CD4-positive, alpha-beta memory T cell (primary cell): ENCODE measurements at places on chromosomes 6 and 20. TPM values are rescaled to one million over a fixed set of nuclear protein-coding genes. Genes with fewer than 3 reads are reported as not detected.

DNA sequence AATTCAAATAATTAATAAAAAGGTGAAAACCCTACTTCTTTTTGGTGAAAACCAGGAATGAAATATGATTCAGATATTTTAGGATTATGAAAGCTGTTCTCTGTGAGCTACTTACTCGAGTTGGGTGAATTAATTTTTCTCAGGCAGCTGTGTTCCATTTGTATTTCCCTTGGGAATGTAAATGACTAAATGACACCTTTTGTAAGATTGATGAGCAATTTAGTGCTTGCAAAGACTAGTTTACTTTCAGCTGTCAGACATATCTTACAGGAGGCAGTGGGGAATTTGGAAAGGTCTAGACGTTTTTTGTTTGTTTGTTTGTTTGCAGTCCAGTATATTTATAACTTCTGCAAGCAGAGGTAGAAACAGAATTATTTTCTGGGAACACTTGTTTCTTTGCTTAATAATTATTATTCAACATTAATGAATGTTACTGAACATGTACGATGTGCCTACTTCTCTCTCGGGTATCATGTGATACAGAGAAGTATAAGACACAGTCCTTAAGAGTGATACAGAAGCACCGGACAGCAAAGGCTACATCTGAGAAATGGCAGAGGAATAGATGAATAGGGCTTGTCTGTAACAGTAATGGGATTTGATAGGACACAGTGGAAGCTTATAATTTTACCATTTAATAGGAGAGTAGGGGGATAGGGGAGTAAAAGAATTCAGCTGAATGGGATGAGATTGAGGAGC, 91.3 kb downstream of the AKAP7 start:
- H3K36me3 ChIP-seq: no peaks in the 10 kb centered on the region
- no peak for DNase-seq
- peaks cover 7% of the 10 kb centered on the region for H3K4me1 ChIP-seq
- H3K4me3 ChIP-seq: no peak overlapping the region

DNA sequence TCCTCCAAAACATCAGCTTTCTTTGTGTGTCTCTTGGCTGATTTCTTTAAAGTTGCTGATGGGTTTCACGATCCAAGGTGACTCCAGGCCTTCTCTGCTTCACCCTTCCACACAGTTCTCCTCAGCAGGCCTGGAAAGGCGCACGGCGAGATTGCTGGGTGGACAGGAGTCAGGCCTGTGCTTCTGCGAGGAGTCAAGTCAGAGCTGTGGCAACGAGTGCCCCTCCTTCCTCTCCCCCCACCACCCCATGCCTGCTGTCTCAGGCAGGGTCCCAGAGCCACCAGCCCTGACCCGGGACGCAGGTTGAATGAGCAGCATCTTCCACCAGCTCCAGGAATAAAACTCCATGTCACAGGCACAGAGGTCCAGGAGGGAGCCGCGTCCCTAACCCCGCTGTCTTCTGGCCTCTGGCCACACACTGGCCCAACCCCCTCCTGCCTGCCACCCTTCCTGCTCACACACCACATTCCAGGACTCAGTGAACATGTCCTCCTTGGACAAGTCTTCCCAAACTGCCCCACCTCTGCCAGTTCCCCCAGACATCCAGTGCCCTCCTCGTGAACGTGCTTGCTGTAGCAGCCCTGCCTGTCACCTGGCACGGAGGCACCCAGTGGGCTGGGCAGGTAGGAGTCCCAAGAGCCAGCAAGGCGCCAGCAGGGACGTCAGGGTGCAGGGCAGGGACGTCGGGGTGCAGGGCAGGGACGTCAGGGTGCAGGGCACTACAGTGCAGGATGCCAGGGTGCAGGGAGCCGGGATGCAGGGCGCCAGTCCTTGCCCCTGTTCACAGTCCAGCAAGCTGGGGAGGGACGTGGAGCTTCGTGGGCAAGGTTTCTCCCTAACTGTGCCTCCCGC, 7.2 kb upstream of the NTSR1 start:
- H3K27ac ChIP-seq: no peak overlapping the region
- DNase-seq: no peak
- H3K36me3 ChIP-seq: no peaks in the 10 kb centered on the region
- H3K27me3 ChIP-seq: no peaks in the 10 kb centered on the region
- H3K4me1 ChIP-seq: peaks cover 4% of the 10 kb centered on the region
- H3K4me3 ChIP-seq: no peak overlapping the region

- H3K27ac ChIP-seq: no peak overlapping the region
- DNase-seq: no peak
- peaks cover 31% of the 10 kb centered on the region for H3K36me3 ChIP-seq
- H3K27me3 ChIP-seq: no peaks in the 10 kb centered on the region
- no peak overlapping the region for H3K4me3 ChIP-seq
These were observed 28.8 kb upstream of the APMAP start for GRCh38 chr20:25021336-25021735.

DNA sequence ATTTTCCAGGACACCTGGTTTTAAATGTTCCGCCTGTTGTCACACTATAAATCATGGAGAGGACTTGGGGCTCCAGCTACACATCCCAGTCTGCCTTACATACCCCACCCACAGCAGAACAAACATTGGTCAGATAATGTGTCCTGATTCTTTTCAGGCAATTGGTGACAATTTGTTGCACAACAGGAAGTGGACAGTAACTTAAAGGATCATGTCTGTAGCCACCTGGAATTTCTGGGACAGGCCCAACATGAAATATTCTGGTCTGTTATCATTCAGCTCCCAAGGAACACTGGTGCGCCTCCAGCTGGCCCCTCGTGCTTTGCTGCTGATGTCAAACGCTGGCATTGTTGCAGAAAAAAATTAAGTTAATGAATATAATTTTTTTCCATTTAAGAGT, 117.2 kb downstream of the SOBP start:
- no peak for DNase-seq
- H3K4me1 ChIP-seq: no peaks in the 10 kb centered on the region
- H3K4me3 ChIP-seq: no peak overlapping the region
- no peaks in the 10 kb centered on the region for H3K27me3 ChIP-seq
- H3K36me3 ChIP-seq: no peaks in the 10 kb centered on the region
- H3K27ac ChIP-seq: no peak overlapping the region

- no peaks in the 10 kb centered on the region for H3K4me1 ChIP-seq
- H3K27me3 ChIP-seq: no peaks in the 10 kb centered on the region
- no peak for DNase-seq
- no peaks in the 10 kb centered on the region for H3K36me3 ChIP-seq
These were observed 455.6 kb downstream of the PRKN start for GRCh38 chr6:162271922-162272321.

- H3K27me3 ChIP-seq: no peaks in the 10 kb centered on the region
- H3K4me3 ChIP-seq: no peak overlapping the region
- DNase-seq: no peak
- H3K27ac ChIP-seq: no peak overlapping the region
- peaks cover 14% of the 10 kb centered on the region for H3K4me1 ChIP-seq
- peaks cover 3% of the 10 kb centered on the region for H3K36me3 ChIP-seq
These were observed 39.6 kb downstream of the SHLD1 start for GRCh38 chr20:5789827-5790226.

- H3K27ac ChIP-seq: peak overlapping the region; percentile 91
- no peaks in the 10 kb centered on the region for H3K27me3 ChIP-seq
- H3K36me3 ChIP-seq: no peaks in the 10 kb centered on the region
- H3K4me3 ChIP-seq: no peak overlapping the region
These were observed 55.6 kb upstream of the HLA-A start for GRCh38 chr6:29886701-29887100.

- no peaks in the 10 kb centered on the region for H3K27me3 ChIP-seq
- no peak overlapping the region for H3K27ac ChIP-seq
- no peaks in the 10 kb centered on the region for H3K36me3 ChIP-seq
- H3K4me1 ChIP-seq: no peaks in the 10 kb centered on the region
- DNase-seq: no peak
- no peak overlapping the region for H3K4me3 ChIP-seq
These were observed 21.3 kb downstream of the PRKN start for GRCh38 chr6:162706232-162706631.

GRCh38 chr6:103750603-103751002, 1109.1 kb downstream of the HACE1 start:
- H3K4me1 ChIP-seq: no peaks in the 10 kb centered on the region
- H3K27ac ChIP-seq: no peak overlapping the region
- DNase-seq: no peak
- H3K36me3 ChIP-seq: no peaks in the 10 kb centered on the region
- H3K27me3 ChIP-seq: no peaks in the 10 kb centered on the region

DNA sequence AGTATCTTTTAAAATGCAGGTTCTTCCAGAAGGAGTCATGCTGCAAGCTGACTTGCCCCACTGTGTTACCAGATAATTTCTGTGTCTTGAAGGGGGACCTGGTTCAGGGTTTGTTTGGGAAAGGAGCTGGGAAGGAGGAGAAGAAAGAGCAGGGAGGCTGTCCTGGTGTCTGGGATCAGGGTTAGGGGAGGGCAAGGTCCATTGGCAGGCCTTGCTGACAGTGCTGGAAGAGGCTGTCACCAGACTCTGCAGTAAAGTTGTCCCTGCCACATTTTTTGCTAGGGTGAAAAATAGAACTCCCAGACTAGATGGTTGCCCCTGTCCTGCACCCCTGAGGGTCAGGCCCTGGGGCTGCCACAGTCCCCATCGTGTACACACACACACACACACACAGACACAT, 14.9 kb downstream of the GLP1R start:
- H3K4me3 ChIP-seq: no peak overlapping the region
- DNase-seq: no peak
- H3K4me1 ChIP-seq: no peaks in the 10 kb centered on the region
- no peaks in the 10 kb centered on the region for H3K27me3 ChIP-seq

DNA sequence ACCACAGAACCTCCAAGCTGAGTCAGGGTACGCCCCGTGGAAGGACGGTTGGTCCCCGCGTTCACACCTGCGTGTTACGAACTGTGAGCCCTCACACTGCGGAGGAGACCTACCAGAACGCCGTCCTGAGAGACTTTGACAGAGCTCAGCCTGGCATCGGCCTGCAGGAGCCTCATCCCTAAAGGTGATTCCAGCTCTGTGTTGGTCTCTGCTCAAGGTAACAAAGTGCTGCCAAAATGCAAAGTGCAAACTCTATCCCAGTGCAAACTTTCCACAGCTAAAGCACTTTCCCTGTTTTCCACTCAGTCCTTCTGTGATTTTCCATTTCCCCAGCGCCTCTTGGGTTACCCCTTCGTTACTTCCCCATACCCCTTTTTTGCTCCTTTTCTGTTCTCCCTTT, 8.6 kb upstream of the ZBTB46 start:
- no peaks in the 10 kb centered on the region for H3K36me3 ChIP-seq
- H3K27ac ChIP-seq: no peak overlapping the region
- peaks cover 10% of the 10 kb centered on the region for H3K4me1 ChIP-seq

DNA sequence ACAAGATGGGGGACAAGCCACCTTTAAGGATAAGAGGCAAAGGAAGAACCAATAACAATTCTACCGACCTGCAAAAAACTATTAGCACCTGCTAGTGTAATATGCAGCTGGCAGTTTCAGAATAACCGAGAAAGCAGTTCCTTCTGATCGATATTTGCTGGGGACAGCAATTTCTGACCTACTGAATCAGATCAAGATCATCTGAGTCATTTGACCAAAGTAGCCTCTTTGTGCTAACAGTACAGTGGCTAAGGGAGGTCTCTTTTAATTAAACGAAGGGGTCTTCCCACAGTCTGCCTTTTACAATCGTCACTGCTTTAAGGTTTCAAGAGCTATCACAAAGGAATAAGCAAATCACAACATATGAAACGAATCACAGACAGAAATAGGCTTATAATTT, 318.9 kb downstream of the BTBD9 start:
- no peaks in the 10 kb centered on the region for H3K4me1 ChIP-seq
- H3K27ac ChIP-seq: no peak overlapping the region
- no peak for DNase-seq
- H3K36me3 ChIP-seq: no peaks in the 10 kb centered on the region
- no peak overlapping the region for H3K4me3 ChIP-seq

GRCh38 chr20:12152996-12153395, 235.3 kb downstream of the BTBD3 start:
- H3K36me3 ChIP-seq: no peaks in the 10 kb centered on the region
- H3K4me1 ChIP-seq: no peaks in the 10 kb centered on the region
- H3K4me3 ChIP-seq: no peak overlapping the region
- H3K27ac ChIP-seq: no peak overlapping the region
- H3K27me3 ChIP-seq: no peaks in the 10 kb centered on the region

GRCh38 chr6:109510358-109510757, 27.3 kb upstream of the ZBTB24 start:
- H3K27me3 ChIP-seq: no peaks in the 10 kb centered on the region
- no peak overlapping the region for H3K27ac ChIP-seq
- DNase-seq: no peak
- H3K4me1 ChIP-seq: peaks cover 5% of the 10 kb centered on the region
- H3K36me3 ChIP-seq: no peaks in the 10 kb centered on the region

GRCh38 chr6:148173548-148173947, 169.1 kb upstream of the SASH1 start:
- no peak overlapping the region for H3K27ac ChIP-seq
- DNase-seq: no peak
- H3K36me3 ChIP-seq: no peaks in the 10 kb centered on the region
- no peak overlapping the region for H3K4me3 ChIP-seq
- no peaks in the 10 kb centered on the region for H3K27me3 ChIP-seq

DNA sequence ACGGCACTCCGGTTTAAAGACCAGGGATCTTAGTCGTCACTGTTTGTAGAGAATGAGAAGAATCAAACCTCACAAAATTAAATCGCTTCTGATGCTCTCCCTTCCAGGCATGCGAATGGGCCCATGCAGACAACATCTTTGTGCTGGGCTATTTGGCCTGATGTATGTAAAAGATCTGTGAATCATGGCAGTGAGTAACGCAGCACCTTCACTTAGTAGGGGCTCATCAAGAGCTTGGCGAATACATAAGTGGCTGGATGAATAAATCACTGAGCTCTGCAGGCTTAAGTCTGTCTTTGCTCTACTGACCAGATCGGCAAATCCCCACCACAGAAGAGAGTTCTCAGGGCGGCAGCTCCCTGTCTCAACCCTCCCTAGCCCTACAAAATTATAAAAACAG, 44.8 kb upstream of the AFDN start:
- H3K27me3 ChIP-seq: no peaks in the 10 kb centered on the region
- H3K27ac ChIP-seq: no peak overlapping the region
- no peaks in the 10 kb centered on the region for H3K4me1 ChIP-seq

DNA sequence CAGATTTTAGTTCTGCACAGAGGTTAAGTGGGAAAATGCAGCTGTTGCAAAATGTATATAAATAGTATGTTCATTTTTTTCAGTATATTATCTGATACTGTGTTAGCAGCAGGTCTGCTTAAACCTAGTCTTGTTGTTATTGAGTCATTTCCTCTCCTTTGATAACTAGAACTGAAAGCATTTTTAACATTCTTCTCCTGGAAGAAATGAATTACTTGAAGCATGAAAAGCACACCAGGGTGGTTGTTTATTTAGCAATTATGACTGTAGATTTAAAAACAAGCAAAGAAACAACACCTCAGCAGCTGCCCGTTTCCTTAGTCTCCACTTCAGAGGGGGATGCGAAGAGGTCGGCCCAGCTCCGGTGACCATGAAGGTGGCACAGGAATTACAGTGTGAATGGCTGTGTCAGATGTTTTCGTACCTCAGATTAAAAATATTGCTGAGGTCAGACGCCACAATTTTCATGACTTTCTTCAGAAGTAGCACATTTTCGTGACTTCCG, 53.5 kb downstream of the GOPC start:
- no peaks in the 10 kb centered on the region for H3K27me3 ChIP-seq
- DNase-seq: peak; percentile 34
- no peaks in the 10 kb centered on the region for H3K36me3 ChIP-seq
- peak overlapping the region; percentile 73 for H3K4me3 ChIP-seq
- peak overlapping the region; percentile 41 for H3K27ac ChIP-seq

MLN gene
- not detected for total RNA-seq

CCN6 gene
- total RNA-seq: not detected

NFATC2 gene
- total RNA-seq: 71.6 TPM

ANKRD66 gene
- not detected for total RNA-seq

RNF217 gene
- total RNA-seq: 0.86 TPM

SIRPA gene
- total RNA-seq: 2.4 TPM
